ENCODE measurements at places on chromosomes 5 and 9.

GRCh38 chr5:134902071-134902801, 2.7 kb upstream of the PCBD2 start:
- DNase-seq, result no peak

DNA sequence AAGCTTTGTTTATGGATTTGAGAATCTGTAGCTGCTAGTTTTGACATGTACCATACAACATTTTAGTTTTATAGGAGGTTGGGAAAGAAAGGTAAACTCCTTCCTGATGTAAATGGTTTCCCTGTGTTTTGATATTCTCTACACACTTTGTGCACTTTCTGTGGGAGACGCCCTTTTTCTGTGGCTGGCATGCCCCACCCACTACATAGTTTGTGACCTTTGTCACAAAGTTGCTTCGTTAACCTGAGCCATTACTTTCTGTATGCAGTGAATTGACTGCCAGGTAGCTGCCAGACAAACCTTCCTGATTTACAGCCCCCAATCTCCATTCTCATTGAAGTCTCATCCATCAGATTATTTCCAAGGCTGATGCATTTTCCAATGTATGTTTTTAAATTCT, 90.6 kb downstream of the NLN start:
- no peak for DNase-seq

GRCh38 chr5:37871023-37871815, 31.4 kb upstream of the GDNF start:
- no peak for DNase-seq

DNA sequence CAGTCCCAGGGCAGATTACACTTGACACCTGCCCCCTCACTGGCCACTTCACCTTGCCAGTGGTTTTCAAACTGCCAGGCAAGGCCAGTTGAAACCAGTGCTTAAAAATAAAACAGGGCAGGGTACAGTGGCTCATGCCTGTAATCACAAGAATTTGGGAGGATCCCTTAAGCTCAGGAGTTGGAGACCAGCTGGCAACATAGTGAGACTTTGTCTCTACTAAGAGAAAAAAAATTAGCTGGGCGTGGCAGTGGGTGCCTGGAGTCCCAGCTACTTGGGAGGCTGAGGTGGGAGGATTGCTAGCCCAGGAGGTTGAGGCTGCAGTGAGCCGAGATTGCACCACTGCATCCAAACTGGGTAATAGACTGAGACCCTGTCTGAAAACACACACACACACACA, 58.1 kb downstream of the ROPN1L start:
- no peak for DNase-seq

DNA sequence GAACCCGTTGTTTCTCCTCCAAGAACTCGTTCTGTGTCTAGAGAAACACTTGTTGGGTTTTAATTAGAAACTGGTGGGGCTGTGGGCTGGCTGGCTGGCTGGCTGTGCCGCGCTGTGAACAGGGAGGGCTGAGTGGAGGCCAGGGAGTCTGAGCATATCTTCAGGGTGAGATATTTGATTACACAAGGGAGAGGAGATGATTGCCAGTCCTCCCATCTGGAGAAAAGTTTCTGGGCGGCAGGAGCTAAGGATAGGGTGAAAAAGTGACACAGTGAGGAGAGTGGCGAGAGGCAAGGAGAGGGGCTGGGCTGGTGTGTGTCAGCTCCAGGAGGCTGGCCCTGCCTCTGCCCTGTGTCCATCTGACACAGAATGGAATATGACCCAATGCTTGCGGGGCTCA, 63.0 kb downstream of the GDNF start:
- no peak for DNase-seq

- DNase-seq, result no peak
These were observed 23.9 kb downstream of the ADCY2 start for GRCh38 chr5:7419846-7420245.

DNA sequence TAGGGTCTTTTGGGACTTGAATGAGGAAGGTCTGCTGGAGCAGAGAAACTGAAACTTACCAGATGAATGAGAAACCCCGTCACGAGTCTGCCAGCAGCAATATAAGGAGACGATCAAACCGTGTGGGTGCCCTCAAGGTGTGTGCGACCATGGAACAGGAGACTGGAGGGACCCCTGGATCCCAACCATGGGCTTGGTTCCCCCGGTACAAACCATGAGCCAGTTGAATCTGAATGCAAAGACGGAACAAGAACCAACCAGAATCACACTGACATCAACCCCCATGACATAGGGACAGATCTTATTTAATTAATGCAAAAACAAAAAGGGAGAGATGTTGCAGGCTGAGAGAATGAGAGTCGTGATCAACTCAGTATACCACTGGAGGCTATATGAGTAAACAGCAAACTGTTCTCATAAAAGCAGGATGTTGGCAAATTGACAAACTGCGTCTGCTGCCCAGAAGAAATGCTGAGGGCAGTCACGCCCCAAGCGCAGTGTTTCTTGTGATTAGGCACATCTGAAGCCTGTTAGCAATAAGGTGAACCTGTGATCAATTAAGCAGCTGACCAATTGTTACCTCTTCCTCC, 475.5 kb upstream of the ACO1 start:
- DNase-seq, result no peak

DNA sequence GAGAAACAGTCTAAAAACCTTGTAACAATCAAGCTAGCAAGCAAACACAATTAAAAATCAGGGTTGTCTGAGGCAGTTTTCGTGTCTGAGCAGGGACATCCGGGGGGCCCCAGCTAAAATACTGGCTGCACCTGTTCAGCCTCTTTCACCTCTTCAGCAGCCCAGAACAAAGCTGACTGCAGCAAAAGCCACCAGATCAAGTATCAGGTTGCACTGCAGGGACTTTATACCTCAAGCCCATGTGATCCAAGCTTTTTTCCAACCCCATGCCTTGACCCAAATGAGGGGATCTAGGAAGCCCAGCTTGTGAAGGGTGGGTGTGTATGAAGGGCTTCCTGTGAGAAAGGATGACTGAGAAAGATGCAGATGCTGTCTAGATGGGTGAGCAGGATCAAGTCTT, 133.4 kb downstream of the SEMA6A start:
- DNase-seq, result no peak

DNA sequence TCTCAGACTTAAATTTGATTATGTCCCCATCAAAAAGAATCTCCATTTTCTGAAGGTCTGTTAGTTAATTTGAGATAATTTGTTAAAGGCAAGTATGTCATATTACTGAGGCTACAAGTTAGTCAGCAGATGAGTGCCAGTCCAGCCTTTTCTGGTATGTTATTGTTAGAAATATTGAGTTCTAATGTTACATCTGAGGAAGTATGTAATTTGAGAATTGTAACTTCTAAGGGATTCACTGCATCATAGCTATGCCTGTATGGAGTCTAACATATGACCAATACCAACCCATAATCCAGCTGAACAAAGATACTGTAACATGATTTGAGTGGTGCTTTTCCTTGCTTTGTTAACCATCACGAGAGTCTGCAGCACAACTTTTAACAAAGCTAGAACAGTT, 13.9 kb downstream of the SLC23A1 start:
- DNase-seq, result no peak

GRCh38 chr5:115842089-115842935, 577 bp downstream of the AP3S1 start:
- DNase-seq, result peak; percentile 48

Data from HEK293T (cell line).